ENCODE measurements at places on chromosomes 5 and 9.

- DNase-seq, result peak; percentile 88
Observed at GRCh38 chr9:137034709-137035506, 3.0 kb upstream of the FUT7 start.

- no peak for DNase-seq
Observed at GRCh38 chr9:129312251-129313122, 134.4 kb upstream of the IER5L start.

DNA sequence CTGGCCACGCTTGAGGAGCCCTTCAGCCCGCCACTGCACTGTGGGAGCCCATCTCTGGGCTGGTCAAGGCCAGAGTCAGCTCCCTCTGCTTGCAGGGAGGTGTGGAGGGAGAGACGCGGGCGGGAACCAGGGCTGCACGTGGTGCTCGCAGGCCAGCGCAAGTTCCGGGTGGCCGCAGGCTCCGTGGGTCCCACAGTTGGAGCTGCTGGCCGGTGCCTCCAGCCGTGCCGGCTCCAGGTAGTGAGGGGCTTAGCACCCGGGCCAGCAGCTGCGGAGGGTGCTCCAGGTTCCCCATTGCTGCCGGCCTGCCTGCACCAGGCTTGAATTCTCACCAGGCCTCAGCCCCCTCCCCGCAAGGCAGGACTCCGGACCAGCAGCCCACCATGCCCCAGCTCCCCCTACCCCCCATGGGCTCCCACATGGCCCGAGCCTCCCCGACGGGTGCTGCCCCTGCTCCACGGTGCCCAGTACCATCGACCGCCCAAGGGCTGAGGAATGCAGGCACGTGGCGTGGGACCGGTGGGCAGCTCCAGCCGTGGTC is 192.8 kb upstream of the IZUMO3 start:
- no peak for DNase-seq

DNA sequence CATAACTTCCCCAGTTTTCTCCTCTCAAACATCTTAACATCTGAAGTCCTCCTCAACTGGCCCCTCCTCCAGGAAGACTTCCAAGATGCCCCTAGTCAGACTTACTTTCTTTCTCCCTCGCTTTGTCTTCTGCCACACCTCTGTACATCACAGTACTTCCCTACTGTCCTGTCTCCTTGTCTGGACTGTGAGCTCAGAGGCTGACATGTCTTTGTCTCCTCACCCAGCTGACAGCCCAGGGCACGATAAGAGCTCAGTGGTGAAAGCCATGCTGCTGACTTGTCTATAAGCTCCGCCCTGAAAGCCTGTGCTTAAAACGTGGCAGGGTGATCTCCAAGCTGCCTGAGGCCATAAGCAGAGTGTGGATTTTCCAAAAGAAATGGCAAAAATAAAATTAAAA is 33.0 kb upstream of the SLC25A51 start:
- no peak for DNase-seq

DNA sequence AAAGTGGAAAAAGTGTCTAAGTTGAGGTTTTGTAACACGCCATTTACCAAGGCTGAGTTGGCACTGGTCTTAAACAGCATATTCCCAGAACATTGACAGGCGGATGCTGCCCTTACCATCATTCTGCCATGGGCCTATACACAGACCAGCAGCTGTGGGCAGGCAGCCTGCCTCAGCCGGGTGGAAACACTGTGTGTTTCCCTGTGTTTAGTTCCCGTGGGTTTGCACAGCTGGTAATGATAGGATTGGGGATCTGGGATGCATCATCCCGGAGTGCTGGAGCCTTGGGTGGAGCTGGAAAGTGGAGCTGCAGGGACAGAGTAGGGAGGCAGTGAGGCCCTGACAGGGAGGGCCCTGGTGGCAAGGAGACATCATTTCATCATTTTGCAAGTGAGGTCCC is 5.5 kb upstream of the FGD3 start:
- DNase-seq, result no peak

DNA sequence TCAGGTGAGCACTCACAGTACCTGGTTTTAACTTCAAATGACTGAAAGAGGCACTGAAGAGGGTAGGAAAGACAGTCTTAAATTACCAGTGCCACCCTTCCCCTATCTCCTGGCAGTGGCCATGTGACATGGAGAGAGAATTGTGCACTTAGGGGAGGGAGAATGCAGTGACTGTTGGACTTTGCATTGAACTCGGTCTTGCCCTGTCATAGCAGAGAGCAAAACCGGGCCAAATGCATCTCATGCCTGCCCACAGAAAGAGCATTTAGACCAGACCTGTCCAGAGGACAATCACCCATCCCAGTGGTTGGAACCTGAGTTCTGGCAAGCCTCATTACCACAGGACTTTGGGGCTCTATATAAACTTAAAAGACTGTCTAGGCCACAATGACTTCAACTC is 211.8 kb upstream of the SH3GL2 start:
- no peak for DNase-seq

GRCh38 chr5:117590944-117591343 is 1016.3 kb upstream of the SEMA6A start:
- no peak for DNase-seq

GRCh38 chr5:158413122-158413680 is 554.3 kb upstream of the CLINT1 start:
- peak; percentile 6 for DNase-seq

Measured in CD4-positive, alpha-beta T cell treated with Interleukin-21 for 1 hour (primary cell).